ENCODE measurements at places on chromosomes 16 and 17. TPM values are rescaled to one million over a fixed set of nuclear protein-coding genes. Genes with fewer than 3 reads are reported as not detected.

IRF8 gene
- 115 TPM for polyA plus RNA-seq

KIF1C gene
- 11.9 TPM for polyA plus RNA-seq

TLCD2 gene
- 0.67 TPM for polyA plus RNA-seq

GRCh38 chr17:41777574-41778188 is 8.8 kb downstream of the JUP start:
- no peak for DNase-seq

CFAP20 gene
- polyA plus RNA-seq, result 27.5 TPM

PHOSPHO1 gene
- 0.80 TPM for polyA plus RNA-seq

GRCh38 chr16:19549673-19550072 is 5.8 kb upstream of the VPS35L start:
- DNase-seq, result no peak

GRCh38 chr16:84526794-84527531 is 22.5 kb upstream of the MEAK7 start:
- DNase-seq, result no peak

GNG13 gene
- polyA plus RNA-seq, result not detected

SDR42E1 gene
- polyA plus RNA-seq, result 0.62 TPM

- no peak for DNase-seq
Measured at GRCh38 chr16:537415-538335, 10.2 kb downstream of the CAPN15 start.

GRCh38 chr17:80855948-80856862 is 135.4 kb upstream of the CHMP6 start:
- DNase-seq, result peak; percentile 82

DNA sequence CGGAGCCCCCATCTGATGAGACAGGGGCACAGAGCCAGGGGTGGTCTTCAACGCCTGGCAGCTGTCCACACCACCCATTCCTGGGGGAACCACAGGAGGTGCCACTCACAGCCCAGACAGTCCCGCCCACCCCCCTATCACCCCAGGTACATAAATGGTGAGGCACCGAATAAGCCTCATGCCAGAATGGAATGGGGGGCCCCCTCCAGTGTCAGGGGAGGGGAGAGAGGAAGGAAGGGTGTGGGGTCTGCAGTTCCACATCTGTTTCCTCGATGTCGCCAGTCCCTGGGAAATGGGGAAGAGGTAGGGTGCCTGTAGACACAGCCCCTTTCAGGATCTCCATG is 1.7 kb downstream of the TMC6 start:
- no peak for DNase-seq

NPTX1 gene
- polyA plus RNA-seq, result 0.48 TPM
